ENCODE measurements at places on chromosomes 3 and 15.

DNA sequence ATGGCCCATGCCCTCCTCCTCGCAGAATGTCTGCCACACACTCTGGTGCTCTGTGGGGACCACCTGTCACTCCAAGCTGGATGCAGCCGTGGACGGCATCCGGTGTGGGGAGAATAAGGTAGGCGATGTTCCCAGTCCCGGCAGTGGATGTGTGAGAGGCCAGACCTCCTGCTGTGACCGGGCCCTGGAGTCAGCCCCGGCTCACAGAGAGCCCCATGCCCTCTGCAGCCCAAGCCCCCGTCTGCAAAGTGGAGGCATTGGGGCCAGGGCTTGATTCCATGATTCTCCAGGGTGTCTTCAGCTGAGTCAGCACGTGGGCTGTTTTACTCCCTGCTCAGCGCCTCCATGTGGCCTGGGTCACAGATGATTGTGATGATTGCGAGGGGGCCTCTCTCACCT is 32.2 kb downstream of the GOLGA6L10 start:
- no peak for DNase-seq

DNA sequence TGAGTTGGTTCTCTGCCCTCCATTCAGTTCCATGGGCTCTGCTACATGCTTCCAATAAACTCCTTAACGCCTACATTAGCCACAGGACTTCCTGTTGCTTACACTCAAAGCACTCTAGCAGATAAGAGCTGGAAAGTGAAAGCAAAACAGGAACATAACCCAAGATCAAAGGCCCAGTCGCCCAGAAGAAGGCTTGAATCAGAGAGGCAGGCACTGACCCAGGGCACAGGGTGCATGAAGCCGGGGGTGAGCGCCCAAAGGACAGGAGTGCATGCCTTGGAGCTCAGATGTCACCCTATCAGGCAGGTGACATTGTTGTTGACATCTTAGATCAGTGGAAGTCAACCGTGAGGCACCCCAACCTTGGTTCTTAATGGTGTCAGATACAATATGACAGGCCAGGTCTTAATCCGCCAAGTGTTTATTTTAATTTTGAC is 235.1 kb downstream of the UACA start:
- peak; percentile 78 for DNase-seq

GRCh38 chr15:92541291-92542200 is 114.0 kb downstream of the FAM174B start:
- no peak for DNase-seq

- DNase-seq: peak; percentile 46
Measured at GRCh38 chr15:44729408-44730127, 6.8 kb upstream of the TRIM69 start.

DNA sequence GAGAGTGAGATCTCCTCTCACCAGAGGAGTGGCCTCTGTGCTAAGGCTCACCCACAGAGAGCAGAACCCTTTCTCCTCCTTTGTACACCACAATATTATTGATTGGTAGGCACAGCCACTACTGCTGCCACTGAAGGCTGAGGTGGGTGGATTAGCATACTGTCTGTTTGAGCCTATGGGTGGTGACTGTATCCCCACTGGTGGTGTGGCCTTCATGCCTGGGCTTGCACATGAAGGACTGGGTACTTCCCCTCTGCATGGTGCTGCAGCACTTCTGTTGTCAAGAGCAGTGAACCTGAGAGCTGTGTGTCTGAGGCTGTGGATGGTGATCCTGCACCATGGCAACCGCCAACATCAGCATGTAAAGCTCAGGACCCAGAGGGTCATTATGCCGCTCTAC is 35.7 kb upstream of the NECTIN3 start:
- DNase-seq: no peak

GRCh38 chr3:166362698-166363097 is 525.5 kb upstream of the BCHE start:
- DNase-seq: no peak

GRCh38 chr15:71485094-71485693 is 325.2 kb upstream of the NR2E3 start:
- no peak for DNase-seq

GRCh38 chr3:161148832-161149475 is 43.8 kb upstream of the B3GALNT1 start:
- no peak for DNase-seq

Measured in activated CD4-positive, alpha-beta T cell treated with anti-CD3 and anti-CD28 coated beads, Interleukin-2, amount 50 U/mL, for 16 hours (primary cell).